ENCODE measurements at places on chromosomes 6 and 20.
A peak's percentile ranks its signal among the peaks of the same experiment; 100 is the strongest.

GRCh38 chr6:110421749-110422443 lies 6.5 kb upstream of the DDO start:
- DNase-seq = no peak

- DNase-seq = no peak
Observed at GRCh38 chr6:158847786-158848185, 28.6 kb upstream of the EZR start.

- peak; percentile 50 for DNase-seq
Observed at GRCh38 chr20:52410182-52410647, 218.6 kb upstream of the ZFP64 start.

DNA sequence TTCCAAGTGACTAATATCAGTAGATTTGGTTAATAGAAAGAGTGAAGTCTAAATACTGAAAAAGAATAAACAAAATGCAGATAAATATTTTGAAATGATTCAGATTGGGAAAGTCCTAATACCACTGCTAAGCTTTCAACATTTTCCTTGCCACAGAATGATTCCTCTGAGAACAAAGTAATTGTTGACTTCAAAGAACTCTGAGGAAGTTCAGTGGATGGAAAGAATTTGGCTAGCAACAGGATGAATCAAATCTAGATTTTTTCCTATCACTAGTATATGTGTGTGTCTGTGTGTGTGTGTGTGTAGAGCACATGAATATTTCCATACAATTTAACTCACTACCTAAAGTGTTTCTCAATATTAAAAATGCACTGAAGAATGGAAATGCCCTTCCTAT lies 107.9 kb upstream of the PREP start:
- no peak for DNase-seq

DNA sequence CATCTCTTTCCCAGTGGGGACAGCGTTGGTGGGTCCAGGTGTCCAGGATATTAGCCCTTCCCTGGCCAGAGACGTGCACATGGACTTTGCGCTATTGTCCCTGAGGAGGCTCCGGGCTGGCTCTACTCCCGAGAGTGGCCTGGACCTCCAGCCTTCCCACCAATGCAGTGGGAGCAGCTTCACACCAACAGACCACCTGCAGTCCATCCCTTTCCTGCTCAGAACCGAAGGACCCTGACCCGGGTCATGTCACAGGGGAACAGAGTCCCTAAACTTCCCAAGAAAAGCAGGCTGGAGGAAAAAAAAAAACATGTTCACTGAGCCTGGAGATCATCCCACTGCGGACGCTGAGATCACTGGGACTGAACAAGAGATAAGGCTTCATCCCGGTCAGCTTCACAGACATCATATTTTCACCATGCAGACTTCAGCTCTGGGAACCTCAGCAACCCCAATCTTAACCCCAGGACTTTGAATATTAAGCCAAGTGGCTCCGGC lies 18.3 kb downstream of the ZMYND8 start:
- DNase-seq = no peak

DNA sequence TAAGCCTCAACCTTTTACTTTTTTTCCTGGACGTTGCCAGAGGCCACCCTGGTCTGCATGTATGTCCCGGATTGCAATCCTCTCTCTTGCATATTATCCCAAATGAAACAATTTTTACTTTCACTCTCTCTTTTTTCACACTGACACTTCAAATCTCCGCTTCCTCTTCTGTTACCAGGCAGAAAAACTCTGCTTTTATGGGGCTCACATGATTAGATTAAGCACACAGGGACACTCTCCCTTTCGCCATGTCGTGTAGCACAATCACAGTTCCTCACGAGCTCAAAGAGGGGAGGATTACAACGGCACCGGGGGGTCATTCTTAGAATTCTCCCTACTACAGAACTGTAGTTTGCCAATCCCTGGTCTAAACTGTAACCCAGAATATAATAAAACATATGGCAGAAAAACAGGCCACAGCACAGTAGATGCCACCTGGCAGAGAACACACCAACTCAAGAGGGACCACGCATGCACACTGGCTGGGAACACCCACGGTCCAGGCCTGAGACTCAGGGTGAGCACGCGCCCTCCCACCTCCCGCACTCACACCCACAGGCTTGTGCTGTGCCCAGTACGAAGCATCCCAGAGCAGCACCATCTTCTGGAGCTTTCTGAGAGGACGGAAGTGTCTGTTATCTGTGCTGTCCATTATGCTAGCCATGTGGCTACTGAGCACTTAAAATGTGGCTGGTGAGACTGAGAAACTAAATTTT lies 288.7 kb downstream of the KIF16B start:
- no peak for DNase-seq
